ENCODE measurements at places on chromosomes 2 and 18.

DNA sequence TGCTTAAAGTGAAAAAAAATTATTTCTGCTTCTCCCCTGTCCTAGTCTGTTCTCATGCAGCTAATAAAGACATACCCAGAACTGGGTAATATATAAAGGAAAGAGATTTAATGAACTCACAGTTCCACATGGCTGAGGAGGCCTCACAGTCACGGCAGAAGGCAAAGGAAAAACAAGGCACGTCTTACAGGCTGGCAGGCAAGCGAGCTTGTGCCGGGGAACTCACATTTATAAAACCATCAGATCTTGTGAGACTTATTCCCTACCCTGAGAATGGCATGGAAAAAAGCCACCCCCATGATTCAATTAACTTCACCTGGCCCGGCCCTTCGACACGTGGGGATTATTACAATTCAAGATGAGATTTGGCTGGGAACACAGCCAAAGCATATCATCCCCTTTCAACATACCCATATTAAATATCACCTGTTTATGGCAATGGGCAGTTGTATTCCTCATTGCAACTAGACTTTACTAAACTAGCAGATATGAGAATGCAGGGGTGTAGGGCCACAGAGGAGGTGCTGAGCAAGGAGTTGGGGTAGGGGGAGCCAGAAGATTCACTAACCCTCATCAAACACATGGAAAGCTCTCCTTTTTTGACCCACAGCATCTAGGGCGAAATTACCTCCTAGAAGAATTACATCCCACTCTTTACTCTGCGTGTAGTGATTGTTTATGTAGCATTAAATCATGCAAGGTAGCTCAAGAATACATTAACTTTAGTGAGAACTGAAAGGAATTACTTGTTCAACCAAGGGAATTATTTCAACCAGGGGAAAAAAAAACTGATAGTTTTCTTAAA is 183.3 kb upstream of the DOK6 start:
- DNase-seq, result no peak

DNA sequence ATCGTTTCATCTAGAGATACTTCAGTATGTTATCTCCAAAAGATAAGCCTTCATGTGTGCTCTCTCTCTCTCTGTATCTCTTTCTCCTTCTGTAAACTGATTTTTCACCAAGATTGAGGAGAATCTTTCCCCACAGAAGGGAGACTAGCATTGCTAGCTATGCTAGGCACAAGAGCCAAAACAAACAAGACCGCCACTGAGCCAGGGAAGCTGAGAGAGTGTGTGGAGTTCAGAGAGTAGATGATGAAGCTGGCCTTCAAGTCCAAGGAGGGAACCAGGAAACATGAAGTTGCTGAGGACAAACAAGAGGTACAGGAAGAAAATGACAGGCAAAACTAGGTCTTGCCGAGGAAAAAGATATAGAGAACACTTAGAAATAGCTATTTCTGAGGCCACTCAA is 23.4 kb downstream of the DAPL1 start:
- DNase-seq, result no peak

GRCh38 chr2:32011485-32011960 is 715 bp upstream of the MEMO1 start:
- DNase-seq, result no peak

GRCh38 chr18:77077941-77078689 is 54.5 kb downstream of the MBP start:
- peak; percentile 52 for DNase-seq

GRCh38 chr2:20136149-20136548 is 84.7 kb upstream of the LAPTM4A start:
- no peak for DNase-seq

- no peak for DNase-seq
Observed at GRCh38 chr2:195486987-195487644, 169.9 kb upstream of the SLC39A10 start.

- no peak for DNase-seq
Observed at GRCh38 chr2:27324720-27325119, 1.8 kb upstream of the MPV17 start.

DNA sequence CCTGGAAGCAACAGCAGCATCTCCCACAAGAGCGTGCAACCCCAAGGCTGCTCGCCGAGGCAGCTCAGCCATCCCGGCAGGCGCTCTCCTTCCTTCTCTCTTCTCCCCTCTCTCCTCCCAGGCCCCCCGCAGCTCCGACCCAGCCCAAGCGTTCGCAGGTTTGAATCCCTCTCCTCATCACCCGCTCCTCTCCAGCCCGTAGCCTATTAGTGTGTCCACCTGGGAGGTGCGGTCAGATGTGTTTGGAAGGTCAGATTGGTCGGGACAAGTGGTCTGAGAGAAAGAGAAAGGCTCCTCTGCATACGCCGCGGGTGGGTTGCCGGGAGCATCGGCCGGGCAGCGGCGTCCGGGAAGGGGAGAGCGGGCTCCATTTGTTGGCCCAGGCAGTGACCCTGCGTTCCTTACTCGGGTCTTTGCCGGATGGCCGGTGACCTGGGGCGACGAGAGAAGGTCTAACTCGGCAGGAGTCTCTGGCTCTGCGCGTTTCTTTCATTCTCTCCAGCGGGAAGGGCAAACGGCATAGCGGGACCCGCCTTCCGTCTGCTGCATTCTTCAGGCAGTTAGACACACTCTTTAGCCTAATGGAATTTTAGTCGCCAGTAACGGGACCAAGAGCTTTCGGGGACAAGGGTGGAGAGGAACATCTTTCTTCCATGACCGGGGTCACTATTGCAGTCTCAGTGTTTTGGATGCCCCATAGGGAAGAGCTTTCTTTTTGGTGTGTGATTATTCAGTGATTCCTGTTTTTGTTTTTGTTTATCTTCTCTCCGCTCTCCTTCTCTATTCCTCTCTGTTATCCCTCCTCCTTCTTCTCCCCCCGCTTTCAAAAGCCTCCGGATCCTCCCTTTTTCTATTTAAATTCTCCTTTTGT is 1.1 kb upstream of the TMEFF2 start:
- peak; percentile 59 for DNase-seq

DNA sequence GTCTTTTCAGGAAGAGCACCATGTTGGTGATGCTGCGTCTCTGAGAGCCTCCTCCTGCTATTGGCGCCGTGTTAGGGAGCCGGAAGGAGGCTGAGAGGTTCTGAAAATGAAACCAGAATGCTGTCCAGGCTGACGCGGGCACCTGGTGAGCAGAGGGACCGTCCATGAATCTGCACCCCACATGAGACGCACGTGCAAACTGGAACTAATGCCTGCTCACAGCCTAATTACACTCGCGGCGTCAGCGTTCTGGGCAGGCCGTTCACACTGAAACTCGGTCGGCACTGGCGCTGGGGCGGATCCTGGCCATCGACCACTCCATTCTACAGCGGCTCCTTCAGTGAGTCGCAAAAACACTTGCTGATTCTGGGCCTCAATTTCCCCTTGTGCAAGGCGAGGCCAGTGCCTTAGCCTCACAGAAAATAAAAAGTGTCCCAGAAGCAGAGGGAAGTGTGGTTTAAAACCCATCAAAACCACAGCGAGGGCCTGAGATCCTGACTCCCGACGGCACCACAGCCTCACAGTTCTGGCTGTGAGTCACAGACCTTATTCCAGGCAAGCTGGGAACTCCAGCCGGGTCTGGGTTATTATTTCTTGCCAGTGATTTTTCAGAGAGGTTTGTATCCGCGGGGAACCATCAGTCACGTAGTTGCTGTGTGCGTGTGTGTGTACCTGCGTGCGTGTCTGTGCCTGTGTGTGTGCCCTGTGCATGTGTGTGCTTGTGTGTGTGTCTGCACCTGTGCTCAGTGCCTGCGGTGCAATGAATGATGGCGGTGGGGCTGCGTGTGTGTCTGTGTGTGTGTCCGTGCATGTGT is 49.1 kb upstream of the CTDP1 start:
- no peak for DNase-seq

- DNase-seq, result peak; percentile 24
Observed at GRCh38 chr18:79510731-79511241, 115.1 kb downstream of the NFATC1 start.

DNA sequence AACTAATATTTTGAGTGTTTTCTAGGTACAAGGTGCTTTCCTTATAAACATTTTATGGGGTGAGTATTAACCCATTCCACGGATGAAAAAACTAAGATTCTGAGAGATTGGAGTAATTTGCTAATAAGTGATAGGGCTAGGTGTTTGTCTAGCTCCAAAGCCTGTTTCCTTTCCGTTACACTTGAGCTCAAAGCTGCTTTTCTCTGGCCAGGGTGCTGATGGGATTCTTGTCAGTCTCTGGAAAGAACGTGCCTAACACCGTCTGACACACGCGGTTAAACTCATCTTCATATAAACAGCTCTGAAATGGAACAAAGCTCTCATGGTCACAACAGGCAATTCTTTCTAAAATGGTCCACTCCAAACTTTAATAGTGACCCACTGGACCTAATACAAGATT is 2.0 kb upstream of the ANKRD29 start:
- DNase-seq, result no peak

DNA sequence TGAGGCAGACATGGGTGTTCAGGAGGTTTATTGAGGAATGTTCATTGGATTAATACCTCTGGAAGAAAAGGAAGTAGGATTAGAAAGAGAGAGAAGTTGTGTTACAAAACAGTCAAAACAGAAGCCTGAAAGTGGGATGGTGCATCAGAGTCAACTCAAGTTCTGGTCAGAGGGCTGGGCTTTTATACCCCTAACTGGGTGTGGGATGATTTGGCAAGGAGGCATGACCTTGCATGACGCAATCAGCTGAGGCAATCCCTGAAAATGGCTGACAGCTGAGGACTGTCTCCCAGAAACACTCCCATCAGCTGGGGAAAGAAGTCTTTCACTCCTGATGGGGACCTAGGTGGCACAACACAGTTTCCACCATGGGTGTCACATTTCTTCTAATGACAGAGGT is 818.2 kb downstream of the SATB2 start:
- DNase-seq, result no peak

- no peak for DNase-seq
Observed at GRCh38 chr2:160294339-160294803, 94.3 kb upstream of the ITGB6 start.

GRCh38 chr2:45871025-45871424 is 219.6 kb downstream of the PRKCE start:
- no peak for DNase-seq

DNA sequence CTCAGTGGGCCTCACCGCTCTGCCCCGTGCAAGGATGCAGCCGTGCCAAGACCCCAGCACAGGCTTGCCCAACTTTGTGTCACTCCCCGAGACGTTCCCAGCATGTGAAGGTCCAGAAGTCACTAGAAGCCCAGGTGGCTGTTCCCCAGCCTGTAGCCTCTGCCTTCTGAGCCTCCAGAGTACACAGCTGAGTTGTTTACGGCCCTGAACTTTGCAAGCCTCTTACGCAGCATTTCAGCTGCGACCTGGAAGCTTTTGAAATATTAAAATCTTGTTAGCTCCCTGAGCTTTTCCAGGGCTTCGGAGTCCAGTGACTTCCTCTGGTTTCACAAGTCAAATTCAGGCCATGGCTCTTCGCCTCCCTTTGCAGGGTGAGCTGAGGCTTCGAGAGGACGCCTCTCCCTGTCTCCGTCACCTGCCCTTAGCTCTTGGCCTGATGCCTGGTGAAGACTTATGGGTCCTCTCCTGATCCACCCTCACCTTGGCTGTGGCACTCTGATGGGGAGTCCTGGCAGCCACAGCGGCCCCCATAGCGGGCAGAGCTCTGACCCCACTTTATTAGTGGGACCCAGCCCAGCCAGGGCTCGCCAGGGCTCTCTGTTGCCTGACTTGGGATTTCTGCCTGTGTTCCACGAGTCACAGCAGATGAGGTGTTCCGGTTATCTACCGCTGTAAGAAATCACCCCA is 76.5 kb upstream of the HPCAL1 start:
- DNase-seq, result no peak

DNA sequence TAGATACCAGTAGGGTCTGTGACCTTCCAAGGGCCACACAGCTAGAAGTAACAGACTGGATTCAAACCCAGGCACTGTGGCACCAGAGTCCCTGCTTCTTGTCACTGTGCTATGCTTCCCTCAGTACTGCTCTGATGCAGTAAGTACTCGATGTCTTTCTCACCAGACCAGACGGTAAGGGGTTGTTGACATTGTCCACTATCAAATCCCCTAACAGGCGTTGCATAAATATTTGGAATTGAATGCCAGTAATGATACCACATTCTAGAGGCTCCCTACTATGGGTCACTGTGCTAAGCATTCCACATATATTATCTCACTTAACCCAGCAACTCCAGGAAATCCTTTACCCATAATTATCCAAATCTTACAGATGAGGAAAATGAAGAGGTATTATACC is 223.1 kb downstream of the C1D start:
- DNase-seq, result no peak

DNA sequence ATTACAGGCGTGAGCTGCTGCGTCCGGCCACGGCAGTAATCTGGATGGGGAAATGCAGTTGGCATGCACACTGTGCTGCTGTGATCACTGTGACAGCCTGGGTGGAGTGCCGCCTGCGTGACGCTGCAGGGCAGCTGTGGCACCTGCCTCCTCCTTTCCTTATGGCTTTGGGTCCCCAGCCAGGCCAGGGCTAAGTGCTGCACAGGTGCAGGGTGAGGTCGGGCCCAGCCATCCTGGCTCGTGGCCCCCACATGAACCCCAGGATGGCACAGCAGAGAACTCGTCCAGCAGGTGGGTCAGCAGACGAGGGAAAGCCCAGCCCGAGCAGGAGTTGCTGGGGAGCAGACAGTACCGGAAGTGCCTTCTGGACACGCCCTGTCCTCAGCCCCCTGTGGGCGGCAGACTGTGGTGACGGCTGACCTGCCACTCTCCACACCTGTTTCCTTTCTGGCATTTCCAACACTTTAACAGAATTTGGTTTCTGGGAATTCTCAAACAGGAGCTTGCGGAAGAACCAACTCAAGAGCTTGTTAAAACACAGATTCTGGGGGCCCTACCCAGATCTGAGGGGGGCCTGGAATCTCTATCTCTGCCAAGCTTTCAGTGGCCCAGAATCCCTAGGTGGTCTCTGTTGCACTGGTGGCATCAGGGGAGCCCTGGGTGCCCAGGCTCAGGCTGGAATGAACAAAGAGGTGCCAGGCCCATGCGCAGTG is 16.9 kb downstream of the HS1BP3 start:
- DNase-seq, result no peak

- DNase-seq, result no peak
Observed at GRCh38 chr2:217856159-217856558, 146.6 kb downstream of the TNS1 start.

DNA sequence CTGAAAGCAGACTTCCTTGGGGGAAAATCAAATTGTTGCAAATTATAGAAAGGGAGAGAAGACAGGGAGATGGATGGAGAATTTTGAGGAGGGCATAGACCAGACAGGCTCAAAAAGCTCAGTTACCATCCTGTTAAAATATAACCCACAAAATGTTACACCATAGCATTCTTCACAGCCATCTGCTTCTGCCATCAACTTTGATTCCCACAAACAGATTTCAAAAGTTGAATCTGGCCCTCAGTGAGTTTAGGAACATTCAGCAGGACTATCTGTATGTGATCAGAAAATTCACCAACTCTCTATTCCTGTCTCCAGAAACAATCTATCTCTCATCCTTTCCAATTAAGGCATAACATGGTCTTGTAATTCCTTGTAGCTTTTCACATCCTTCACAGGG is 159.8 kb upstream of the CCDC68 start:
- no peak for DNase-seq

GRCh38 chr2:230591850-230592249 is 120.8 kb upstream of the CAB39 start:
- no peak for DNase-seq

GRCh38 chr18:3716116-3716660 is 266.2 kb downstream of the TGIF1 start:
- DNase-seq, result no peak
